Occipital lobe (tissue), 3 donors: ENCODE measurements at places on chromosomes 12 and 14.
A peak's percentile ranks its signal among the peaks of the same experiment; 100 is the strongest.

DNA sequence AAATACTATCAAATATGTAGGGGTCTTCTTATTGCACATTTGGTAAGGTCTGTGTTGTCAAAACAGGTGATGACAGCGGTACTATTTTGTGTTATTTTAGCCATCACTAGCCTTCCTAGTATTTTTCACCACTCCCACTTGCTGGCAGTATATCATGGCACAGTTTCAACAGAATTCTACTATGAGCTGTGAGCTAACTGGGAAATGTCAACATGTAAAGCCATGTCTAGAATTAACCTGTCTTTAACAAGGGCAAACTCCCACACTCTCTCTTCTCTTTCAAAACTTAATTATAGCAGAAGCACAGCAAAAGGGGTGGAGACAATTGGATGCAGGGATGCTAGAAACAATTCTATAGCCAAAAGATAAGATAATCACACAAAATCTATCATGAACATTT is 253.4 kb downstream of the PAX9 start:
- no peak for DNase-seq

GRCh38 chr12:18818579-18819268 is 80.8 kb downstream of the CAPZA3 start:
- no peak for DNase-seq

DNA sequence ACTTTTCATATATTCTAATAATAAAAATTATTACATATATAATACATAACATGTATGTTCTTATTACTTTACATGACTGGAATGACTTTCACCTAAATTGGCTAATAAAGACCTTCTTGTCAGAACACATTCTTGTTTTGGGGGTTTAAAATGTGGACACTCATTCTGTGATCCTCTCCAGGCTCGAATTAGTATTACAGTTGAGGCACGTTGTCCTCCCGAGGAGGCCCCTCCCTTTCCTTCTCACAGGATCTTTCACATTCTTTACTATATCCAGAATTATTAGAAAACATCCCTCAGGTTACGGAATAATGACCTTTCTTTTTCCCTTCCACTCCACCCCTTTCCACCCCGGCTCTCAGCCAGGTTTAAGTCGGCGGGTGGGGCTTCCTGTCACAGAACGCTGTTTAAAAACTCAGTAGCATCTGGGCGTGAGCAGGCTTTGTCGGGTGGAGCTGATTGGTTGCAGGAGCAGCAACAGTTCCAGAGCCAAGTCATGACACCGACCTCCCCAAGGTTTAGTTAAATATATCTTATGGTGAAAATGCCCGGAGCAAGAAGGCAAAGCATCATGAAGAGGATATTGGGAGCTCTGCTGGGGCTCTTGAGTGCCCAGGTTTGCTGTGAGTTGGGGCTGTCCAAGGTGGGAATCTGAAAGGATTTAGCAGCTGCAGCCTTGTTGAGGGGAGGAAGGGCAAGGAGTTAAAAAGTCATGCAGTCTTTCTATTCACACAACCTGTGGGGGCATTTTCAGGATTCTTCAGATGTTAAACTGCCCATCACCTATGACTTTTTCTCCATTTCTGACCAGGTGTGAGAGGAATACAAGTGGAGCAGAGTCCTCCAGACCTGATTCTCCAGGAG is 396.7 kb upstream of the OR4E1 start:
- DNase-seq: no peak

DNA sequence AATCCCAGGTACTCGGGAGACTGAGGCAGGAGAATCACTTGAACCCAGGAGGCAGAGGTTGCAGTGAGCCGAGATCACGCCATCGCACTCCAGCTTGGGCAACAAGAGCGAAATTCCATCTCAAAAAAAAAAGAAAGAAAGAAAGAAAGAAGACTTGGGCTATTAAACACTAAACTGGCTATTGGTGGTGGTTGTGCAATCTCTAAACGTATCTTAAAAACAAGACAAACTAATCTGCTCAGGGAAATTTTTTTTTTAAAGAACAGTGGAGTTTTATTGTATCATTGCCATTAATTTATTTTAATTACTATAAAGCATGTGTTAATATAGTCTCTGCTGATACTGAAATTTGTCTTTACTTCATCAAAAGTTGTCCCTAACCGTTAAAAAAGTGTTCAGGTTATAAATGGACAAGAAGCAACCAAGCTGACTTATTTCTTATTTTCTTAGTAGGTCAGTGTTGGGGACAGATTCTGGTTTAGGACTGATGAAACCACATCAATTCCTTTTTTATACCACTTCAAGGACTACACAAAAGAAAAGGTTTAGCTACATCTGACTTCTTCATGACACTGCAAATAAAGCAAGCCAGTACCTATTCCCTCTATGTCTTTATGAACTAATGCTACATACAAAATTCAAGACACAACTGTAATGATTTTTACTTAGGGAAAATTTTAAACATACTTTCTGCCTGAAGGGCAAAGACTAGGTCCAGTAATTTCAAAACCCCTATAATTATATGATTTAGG is 68.7 kb upstream of the KRAS start:
- no peak for DNase-seq

DNA sequence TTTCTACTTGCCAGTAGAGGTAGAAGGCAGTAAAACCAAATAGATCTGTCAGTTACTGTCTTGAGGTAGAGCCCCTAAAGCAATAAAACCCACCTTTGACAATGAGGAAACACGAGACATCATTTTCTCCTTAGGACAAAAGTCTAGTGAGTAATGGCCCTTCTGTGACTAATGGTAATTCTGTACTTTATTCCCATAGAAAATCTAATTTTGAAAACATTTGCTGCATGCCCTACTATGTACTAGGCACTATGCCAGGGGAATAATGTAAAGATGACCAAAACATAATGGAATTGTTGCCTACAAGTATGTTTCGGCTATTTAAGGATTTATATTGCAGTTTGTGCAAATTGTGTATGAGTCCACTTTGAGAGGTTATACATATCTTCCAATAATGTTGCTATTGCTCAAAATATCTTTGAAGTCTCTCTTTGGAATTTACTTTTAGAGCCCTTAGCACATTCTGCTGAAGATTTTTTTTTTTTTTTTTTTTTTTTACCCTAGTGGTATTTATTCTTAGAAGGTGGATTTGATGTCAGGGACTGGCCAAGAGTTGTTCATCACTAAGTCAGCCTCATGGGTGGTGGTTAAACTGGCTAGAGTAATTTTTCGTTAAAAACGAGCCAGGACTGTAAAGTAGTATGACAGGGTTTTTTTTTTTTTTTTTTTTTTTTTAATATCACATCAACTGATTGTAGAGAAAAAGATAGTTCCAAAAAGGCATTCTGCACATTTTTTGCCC is 109.7 kb downstream of the CRADD start:
- DNase-seq: no peak

DNA sequence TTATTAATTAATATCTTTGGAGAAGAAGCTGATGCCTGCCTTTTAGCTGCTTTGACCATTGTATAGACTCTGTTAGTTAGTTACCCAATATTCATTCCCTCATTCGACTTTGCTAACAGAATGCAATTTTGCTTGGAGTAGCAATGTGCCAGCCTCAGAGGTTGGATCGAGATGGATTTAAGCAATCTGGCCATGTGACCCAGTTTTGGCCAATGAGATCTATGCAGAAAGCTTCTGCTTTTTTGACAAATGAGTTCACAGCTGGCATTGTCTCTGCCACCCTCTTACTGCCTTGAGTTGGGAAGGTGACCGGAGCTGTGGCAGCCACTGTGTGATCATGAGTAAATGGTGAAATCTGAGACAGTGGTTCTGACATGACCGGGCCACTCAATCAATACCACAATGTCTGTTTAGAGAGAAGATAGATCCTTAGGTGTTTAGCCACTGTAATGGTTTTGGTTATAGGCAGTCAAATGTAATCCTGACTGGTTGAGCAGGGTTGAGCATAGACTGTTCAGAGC is 74.9 kb upstream of the MED13L start:
- DNase-seq: no peak

DNA sequence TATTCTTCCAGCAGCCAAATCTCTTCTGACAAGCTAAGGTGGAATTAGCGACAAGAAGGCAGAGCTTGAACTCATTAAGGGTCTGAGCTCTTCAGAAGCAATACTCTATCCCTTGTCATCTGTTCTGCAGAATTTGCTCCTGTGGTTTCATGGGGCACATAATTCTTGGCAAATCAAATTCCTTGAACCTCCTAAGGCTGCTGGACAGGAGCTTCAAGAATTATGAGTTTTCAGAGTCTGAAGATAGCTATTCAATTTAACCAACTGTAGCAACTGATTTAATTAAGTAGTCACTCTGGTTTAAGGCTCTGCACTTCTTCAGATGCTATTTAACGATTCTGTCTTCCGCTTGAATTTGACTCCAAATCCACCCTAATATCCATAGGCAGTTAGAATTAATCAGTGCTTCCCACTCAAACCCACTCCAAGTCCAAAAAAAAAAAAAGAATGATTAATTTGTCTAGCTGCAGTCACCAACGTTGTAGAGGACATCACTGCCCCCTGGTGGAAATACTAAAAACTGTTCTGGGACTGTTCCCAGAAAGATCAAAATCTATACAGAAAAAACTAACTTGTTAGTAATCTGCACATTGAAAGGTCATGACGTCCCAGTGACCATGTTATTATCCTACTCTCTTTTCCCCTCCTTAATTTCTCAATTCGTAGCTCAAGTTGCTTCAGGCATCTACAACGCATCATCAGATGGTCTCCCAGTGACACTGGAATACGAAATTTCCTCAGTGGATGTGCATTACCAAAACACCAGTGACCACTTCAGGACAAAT is 169.9 kb downstream of the KIF21A start:
- DNase-seq: no peak

DNA sequence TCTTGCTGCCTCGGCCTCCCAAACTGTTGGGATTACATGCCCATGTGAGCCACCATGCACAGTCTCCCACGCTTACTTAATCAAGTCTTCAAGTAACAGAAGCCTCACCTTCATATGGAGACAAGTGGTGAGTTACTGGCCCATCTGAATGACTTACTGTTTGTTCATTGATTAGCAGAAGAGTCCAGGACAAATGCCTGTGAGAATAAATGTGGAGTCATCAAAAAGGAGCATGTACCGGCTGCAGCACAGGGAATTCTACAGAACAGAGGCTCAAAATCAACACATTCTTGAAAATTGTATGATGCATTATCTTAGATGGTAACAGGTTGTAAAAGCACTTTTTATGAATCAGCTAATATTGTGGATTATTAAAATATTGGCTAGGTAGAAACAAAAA is 72.5 kb upstream of the FERMT2 start:
- no peak for DNase-seq

DNA sequence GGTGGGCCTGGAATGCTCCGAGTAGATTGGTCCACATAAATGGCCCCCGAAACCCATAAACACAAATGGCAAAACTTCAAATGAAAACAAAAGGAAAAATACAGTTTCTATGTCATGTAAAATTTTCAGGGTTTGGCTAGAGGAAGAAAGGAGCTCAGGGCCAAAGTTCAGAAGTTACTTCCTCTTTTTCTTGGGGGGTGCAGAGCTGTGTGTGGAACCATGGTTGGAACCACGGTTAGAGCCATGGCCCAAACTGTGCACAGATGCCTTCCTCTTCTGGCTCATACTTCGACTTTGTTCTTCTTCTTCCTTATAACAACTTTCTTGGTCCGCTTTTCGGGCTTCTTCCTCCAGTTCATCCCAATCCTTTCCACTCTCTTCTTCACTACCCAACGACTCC is 51.7 kb downstream of the MGST1 start:
- no peak for DNase-seq

- DNase-seq: peak; percentile 74
These were observed 18.8 kb downstream of the CLMN start for GRCh38 chr14:95300697-95301526.
